ENCODE measurements at places on chromosomes 13 and 19.

DNA sequence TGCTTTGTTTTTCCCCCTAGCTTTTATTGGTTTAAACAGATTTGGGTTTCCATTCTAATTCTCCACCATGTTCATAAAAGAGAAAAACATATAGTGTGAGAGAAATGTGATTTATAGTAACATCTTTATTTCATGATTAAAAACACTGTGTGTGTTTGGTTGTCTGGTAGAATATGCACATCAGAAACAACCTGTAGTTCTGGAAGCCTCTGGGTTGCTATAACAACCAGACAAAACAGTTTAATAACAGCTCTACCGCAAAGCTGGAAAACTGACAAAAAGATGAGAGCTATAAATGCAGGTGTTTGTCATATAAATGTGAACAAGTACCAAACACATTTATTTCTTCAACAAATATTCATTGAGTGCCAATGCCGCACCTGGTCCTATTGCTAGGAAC is 9.8 kb downstream of the KBTBD6 start:
- DNase-seq: no peak

DNA sequence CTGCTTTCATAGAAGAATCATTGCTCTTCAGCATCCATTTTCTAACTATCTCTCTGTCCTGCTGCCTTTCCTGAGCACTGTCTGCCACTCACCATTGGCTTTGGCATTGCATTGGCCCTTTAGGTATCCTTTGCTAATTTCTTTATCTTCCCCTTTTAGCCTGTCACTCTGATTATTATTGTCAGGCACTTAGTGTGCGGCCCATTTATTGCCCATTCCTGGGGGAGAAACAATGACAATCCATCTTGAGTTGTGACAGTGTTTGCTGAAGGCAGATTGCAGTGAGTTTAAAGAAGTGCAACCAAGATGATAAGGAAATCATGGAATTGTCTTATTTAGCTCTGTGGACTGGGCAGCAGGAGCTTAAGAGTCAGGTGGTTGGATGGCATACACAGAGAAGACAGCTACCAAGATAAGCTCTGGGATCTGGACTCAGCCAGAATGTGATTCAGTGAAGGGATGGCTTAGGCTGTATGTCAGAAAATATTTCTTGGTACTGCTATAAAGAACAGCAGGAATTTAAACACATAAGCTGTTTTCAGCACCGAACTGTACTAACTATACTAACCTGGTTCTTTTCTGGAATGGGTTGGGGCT is 25.3 kb downstream of the B3GLCT start:
- DNase-seq: no peak

GRCh38 chr19:2478756-2479555 is 3.0 kb downstream of the GADD45B start:
- no peak for DNase-seq

GRCh38 chr13:83710133-83710515 is 172.2 kb downstream of the SLITRK1 start:
- no peak for DNase-seq

- no peak for DNase-seq
Observed at GRCh38 chr13:34340534-34340933, 522.6 kb downstream of the RFC3 start.

GRCh38 chr19:19385896-19386869 is 19.3 kb upstream of the GATAD2A start:
- no peak for DNase-seq

DNA sequence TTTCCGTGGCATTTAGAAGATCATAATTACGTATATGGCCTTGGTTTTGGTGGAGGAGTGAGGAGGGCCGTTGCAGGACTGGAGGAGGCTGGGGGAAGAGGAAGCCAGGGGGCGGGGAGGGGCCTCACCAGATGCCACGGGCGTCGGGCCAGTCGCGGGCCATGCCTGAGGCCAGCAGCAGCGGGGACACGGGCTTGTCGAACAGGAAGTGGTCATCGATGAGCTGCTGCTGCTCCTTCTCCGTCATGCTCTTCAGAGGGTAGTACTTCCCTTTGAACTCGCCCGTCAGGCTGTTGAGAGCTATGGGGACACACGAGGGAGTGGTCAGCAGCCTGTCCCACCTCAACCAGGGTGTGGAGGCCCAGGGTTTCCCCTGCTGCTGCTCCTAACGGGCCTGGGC is 11.1 kb downstream of the CKM start:
- no peak for DNase-seq

- no peak for DNase-seq
Observed at GRCh38 chr13:45219938-45220375, 19.1 kb upstream of the KCTD4 start.

GRCh38 chr13:112711528-112712265 is 21.9 kb downstream of the ATP11A start:
- DNase-seq: peak; percentile 66

- DNase-seq: peak; percentile 12
Observed at GRCh38 chr19:771332-771785, 20.4 kb downstream of the MISP start.

- no peak for DNase-seq
Observed at GRCh38 chr13:64007339-64007738, 2591.7 kb upstream of the PCDH20 start.

DNA sequence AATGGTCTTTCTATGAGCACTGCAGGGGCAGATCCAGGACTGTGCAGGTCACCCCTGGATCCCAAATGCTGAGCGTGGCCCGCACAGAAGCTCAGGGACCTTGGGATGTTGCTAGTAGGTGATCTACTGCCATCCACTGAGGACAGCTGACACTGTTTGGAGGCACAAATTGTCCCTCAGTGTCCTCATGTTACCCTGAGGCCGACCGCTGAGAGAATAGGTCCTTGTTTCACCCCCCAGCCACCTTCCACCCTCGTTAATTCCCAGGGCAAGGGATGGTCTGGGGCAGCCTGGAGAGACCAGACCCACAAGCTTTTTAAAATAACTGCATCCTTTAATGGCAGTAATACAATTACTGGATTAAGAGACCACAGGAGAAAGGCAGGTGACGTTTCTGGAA is 15.4 kb upstream of the TMEM160 start:
- no peak for DNase-seq

DNA sequence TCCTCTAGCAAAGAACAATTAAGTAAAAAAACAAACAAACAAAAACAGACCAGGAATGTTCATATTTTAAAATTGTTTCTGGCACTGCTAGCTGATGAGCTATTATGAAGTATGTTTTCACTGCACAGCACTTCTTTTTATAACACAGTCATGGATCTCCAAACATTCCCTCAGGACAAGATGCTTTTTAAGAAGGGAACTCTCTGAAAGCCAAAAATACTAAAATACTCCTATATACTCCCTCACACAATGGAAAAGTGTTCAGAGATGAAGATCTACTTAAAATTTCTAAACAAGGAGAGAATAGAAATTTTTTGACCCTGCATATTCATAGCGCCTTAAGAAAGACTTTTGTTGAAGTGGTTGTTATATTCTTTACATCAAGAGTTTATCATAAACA is 926.8 kb downstream of the DIAPH3 start:
- DNase-seq: no peak

DNA sequence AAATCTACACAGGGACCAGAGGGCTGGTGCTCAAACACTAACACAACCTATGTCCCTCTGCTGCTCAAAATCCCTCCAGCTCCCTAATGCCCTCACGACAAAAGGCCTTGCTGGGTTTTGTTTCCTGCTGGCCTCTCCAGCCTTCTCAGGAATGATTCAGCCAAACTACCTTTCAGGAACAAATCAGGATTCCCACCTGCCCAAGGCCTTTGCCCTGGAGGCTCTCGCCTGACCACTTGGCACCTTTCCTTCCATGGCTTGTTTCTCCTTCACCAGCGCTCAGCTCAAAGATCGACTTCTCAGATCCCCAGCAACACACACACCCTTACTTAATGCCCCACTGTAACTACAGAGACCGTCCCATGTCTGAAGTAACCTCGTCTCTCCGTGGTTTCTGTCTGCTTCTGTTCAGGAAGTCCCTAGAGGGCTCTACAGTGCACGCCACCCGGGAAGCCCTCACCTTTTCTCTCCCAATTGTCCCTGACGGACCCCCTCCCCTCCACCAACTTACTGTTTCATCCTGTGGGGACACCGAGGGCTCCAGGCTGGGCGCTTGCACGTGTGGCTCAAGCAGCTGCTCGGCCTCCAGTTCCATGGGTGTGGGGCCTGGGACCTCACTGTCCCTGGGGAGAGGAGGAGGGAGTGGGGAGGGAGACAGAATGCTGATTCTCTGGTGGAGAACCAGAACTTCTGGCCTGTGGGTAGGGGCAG is 3.2 kb upstream of the SIX5 start:
- no peak for DNase-seq

GRCh38 chr13:104043184-104043583 is 977.0 kb upstream of the SLC10A2 start:
- no peak for DNase-seq

DNA sequence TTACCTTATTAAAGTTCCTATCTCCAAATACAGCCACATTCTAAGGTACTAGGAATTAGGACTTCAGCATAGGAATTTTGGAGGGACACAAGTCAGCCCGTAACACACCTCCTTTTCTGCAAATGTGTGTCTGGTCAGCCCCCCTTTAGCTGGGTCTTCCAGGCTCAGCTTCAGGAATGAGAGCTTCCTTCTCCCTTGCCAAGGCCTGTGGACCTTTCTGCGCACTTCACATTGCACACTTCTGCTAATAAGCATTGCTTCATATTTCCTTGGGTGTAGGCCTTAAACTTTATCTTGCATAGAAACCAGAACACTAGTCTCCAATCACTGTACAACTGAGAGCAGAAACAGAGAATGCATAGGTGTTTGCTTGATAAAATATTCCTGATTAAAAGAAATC is 4.5 kb upstream of the STK24 start:
- DNase-seq: no peak

DNA sequence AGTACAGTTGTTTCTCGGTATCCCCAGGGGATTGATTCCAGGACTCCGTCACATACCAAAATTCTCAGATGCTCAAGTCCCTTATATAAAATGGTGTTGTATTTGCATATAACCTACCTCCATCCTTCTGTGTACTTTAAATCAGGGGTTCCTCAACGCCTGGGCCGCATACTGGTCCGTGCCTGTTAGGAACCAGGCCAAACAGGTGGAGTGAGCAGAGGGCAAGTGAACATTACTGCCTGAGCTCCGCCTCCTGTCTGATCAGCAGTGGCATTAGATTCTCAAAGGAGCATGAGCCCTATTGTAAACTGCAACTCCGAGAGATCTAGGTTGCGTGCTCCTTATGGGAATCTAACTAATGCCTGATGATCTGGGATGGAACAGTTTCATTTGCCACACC is 42.2 kb upstream of the KCTD4 start:
- DNase-seq: no peak

DNA sequence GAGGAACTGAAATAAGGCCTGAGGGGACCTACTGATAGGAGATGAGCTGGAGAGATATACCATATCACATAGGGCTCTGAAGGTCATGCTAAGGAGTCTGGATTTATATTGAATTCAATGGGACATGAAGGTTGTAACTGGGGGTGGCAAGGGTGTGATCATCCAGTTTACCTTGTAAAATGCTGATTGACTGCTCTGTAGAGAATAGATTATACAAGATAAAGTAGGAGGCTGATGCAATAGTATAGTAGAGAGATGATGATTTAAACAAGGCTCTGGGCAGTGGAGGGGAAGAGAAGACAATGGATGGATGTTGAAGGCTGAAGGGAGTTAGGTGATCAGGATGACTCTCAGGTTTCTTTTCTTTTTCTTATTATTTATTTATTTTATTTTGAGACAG is 18.0 kb upstream of the PAN3 start:
- DNase-seq: no peak

DNA sequence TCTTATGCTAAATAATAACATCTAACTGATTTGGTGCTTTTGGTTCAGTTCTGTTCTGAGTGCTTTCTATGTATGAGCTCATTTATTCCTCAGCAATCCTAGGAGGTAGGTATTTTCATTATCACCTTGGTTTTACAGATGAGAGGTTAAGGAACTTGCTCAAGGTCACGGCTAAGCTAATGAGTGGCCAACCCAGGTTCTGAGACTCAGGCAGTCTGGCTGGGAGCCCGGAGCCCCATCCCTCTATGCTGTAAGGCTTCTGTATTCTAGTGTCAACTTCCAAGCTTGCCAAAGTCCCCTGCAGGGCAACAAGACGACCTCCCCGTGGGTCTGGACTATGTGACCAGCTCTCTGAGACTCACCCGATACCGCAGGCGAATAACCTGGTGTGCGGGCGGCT is 60.5 kb downstream of the PARP4 start:
- DNase-seq: no peak

- no peak for DNase-seq
Observed at GRCh38 chr19:45742969-45743368, 9.7 kb downstream of the MEIOSIN start.

DNA sequence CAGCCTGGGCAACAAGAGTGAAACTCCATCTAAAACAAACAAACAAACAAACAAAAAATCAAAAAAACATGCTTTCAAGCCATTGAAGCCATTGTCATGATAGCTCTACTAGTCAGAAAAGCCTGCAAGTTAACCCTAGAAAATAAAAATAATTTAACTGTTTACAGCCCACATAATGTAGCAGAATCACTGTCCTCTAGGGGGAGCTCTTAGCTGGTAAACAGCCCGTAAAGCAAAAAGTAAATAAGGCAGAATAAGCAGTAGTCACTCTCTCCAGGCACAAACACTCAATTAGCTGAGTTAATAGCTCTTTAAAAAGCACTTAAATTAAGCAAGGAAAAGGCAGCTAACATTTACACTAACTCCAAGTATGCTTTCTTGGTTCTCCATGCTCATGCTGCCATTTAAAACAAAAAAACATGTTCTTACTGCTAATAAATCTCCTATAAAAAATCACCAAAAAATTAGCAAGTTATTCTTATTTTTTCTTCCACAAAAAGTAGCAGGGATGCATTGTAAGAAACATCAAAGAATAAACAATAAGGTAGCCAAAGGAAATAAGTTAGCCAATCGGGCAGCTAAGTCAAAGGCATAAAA is 11.3 kb downstream of the LILRB4 start:
- peak; percentile 15 for DNase-seq

DNA sequence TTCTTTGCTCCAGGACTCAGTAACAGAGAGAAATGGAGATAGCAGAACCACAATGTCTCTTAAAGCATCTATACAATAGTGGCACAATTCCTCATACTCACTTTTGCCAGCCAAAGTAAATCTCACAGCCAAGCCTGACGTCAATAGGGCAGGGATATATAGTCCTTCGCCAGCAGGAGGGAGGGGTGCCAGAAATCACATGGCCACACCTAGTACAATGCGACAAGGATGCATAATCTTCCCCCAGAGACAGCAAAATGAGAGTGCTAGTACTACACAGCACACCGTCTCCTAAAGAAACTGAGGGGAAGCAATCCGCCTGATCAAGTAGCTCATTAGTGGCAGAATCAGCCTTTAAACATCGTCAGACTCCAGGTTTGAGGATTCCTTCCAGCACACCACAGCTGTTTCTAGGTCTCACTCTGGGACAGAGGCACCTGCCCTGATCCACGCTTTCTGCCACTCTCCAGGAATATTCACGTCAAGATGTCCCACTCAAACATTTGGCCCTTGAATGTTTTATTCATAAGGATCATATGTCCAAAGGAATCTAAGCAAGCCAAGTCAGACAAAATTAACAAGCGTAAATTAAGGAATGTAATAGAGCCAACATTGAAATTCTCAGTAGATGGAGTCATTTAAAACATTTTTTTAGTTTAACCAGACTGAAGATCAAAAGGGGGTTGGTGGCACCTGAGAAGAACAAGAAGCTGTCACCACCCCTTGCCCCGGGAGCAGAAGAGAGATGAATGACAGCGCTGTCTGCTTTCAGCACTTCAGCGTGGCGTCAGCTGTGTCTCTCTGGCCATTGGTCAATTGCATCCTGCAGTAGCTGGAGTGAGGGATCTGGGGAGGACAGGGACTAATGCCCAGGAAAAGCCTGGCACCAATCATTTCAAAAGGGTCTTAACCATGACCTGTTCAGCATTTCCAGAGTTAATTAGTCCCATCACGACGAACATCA is 63.5 kb upstream of the SERP2 start:
- no peak for DNase-seq

GRCh38 chr19:55473225-55474012 is 3.0 kb upstream of the ZNF628 start:
- no peak for DNase-seq
